IPS DF 19.7 (cell line): ENCODE measurements at places on chromosomes 7 and 10.

DNA sequence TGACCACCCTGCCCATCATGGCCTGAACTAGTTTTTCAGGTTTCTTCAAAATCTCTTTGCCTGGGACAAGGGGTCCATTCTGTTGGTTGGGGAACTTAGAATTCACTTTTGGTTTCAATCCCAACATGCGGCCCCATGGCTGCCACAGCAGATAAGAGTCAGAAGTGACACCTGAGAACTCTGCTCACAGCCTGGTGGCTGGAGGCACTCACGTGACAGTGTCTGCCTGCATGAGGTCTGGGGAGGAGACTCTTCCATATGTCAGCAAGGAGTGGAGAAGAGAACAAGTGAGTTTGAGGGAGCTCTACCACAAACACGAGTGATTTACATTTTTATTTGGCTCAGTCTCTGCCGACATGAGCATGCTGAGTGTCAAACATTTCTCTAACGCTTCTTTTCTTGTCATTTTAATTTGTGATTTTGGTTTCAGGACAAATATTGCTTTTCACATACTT lies 370.4 kb downstream of the TNS3 start:
- no peak for DNase-seq

DNA sequence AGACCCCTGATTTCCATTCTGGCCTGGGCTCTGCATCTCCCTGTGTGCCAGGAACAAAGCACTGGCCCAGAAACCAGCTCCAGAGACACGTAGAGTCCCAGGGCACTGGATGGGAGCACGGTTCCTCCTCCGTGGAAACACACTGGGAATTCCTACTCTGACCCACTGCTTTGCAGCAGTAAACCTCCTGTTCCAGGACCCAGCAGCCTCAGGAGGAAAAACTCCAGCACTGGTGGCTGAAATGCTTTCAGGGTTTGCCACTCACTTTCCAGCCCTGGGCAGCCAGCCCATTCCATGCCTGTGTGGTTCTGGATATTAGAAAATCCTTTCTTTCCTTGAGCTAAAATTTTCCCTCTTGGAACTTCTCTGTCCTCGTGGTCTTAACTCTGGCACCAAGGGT lies 58.0 kb downstream of the FAM171A1 start:
- DNase-seq, result no peak

GRCh38 chr10:43963793-43964425 lies 315.2 kb upstream of the ZNF32 start:
- DNase-seq, result no peak

DNA sequence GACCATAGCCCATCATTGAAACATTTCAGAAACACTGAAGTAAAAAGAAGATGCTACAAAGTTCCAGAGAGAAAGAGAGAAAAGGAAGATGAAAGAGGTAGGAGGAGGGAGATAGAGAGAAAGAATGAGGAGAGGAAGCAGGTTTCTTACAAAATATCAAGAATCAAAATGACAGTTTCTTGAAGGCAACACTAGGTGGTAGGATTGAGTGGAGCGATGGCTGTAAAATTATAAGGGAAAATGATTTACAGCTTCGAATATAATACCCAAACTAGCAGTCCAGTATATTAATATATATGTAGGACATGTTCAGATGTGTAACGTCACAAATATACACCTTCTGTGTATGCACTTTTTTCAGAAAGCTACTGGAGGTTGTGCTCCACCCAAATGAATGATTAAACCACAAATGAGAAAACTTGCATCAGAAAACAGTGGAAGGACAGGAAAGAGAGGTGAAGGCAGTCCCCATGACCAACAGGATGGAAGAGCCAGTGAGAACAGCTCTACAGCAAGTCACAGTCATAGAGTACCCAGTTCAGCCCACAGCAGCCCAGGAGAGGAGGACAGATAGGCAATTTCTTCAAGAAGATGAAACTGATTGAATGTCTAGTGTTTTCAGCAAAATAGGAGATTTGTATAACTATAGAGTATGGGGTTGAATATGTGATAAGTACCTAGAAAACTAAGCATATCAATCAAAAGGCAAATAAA lies 151.5 kb upstream of the TARP start:
- no peak for DNase-seq

- no peak for DNase-seq
These were observed 112.0 kb downstream of the NT5C2 start for GRCh38 chr10:103080891-103081581.

- no peak for DNase-seq
These were observed 110.5 kb downstream of the CPEB3 start for GRCh38 chr10:92180399-92180798.

DNA sequence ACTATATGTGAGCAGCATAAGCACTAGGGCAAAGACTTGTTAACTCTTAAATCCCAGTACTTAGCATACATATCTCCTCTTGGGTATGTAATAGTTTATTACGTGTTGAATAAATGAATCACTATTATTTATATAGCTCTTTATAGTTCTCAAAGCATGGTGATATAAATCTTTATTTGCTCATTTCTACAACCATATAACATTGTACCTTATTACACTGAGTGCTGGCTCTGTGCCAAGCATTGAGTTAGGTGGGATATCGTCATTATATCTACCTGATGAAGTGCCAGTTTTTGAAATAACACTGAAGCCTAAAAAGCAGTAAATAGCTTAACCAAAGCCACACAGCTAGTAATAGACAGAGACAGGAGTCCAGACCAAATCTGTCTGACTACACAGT lies 27.9 kb downstream of the AHR start:
- no peak for DNase-seq

DNA sequence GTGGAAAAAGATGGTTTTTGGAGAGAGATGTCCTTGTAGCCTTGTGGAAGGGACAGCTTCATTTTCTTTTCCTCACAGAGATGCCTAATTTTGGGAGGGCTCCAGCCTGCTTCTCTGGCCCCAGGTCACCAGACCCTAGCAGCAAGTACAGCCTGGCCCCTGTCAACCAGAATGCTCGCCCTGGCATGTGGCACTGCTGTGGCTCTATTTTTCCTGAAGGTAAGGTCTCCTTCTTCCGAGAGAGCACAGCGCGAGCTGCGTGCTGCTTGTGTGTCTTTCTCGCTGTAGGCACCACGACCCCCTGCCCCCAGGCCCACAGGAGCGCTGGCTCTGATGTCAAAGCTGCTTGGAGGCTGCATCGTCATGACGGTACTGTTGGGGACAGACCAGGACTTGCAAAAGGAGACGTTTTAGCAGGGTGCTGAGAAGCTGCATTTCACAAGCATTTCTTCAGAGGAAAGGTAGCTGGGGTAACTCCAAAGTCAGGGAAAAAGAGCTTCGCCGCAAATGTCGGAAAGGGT lies 58.7 kb downstream of the CLEC2L start:
- DNase-seq, result no peak

- DNase-seq, result no peak
These were observed 68.9 kb upstream of the LEP start for GRCh38 chr7:128172151-128172550.

DNA sequence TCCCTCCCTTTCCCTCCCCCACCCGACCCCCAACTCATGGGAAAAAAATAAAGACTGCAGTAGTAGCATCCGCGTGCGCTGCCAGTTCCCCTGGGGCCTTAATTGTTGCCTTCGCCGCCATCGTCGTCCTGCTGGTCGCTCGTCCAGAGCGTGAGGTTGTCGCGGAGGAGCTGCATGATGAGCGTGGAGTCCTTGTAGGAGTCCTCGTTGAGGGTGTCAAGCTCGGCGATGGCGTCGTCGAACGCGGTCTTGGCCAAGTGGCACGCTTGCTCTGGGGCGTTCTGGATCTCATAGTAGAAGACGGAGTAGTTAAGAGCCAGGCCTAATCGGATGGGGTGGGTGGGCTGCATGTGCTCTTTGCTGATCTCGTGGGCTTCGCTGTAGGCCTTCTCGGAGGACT lies 27.0 kb downstream of the HSPB1 start:
- DNase-seq, result no peak

- no peak for DNase-seq
These were observed 71.3 kb upstream of the CPXM2 start for GRCh38 chr10:123962756-123963530.

DNA sequence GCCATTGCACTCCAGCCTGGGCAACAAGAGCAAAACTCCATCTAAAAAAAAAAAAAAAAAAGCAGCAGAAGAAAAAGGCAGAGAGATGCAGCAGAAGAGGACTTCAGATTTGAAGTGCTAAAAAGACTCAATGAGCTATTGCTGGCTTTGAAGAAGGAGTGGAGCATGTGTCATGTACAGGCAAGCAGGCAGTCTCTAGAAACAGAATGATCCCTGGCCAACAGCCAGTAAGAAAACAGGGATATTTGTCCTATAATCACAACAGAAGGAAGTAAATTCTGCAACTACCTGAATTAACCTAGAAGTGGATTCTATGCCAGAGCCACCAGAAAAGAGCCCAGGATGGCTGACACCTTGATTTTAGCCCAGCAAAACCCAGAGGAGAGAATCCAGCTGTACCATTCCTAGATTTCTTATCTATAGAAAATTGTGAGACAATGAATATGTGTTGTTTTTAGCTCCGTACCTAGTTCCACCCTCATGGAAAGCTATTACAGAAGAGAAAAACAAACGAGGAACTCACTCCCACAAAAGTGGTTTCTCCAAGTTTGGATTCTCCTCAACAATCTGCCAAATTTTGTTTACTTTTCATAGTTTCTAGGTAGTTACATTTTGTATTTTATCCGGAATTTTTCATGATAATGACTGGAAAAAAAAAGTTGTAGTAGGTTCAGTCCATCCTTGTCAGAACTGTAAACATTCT lies 198.2 kb upstream of the GNAI1 start:
- DNase-seq, result no peak

DNA sequence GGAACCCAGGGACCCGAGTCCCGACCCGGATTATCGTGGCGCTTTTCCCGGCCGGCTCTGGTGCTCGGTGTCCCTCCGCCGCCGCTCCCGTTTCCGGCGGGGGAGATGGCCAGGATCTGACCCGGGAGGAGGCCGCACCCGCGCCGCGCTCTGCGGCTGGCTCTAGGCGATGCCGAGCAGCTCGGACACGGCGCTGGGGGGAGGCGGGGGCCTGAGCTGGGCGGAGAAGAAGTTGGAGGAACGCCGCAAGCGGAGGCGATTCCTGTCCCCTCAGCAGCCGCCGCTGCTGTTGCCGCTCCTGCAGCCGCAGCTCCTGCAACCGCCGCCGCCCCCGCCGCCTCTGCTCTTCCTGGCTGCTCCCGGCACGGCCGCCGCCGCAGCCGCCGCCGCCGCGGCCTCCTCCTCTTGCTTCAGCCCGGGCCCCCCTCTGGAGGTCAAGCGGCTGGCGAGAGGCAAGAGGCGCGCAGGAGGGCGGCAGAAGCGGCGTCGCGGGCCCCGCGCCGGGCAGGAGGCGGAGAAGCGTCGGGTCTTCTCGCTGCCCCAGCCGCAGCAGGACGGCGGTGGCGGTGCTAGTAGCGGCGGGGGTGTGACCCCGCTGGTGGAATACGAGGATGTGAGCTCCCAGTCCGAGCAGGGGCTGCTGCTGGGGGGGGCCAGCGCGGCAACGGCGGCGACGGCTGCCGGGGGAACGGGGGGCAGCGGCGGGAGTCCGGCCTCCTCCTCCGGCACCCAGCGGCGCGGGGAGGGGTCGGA lies 593 bp downstream of the CDK13 start:
- DNase-seq, result no peak

DNA sequence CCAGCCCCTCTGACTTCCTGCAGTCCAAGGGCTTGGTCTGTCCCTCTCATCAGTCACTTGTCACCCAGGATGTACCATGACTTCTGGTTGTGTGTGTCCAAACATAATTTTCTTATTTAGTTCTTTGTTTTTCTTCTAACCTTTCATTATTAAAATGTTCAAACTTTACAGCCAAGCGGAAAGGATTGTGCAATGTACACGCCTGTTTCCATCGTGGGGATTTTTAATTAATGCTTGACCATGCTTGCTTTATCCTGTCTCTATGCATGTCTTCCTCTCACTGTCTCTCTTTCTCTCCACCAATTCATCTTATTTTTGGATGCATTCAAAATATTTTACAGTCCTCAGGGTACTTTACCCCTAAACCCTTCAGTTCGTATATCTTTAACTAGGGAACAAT lies 26.2 kb upstream of the ZNF488 start:
- no peak for DNase-seq

- no peak for DNase-seq
These were observed 192.6 kb downstream of the CCSER2 start for GRCh38 chr10:84521013-84521412.

DNA sequence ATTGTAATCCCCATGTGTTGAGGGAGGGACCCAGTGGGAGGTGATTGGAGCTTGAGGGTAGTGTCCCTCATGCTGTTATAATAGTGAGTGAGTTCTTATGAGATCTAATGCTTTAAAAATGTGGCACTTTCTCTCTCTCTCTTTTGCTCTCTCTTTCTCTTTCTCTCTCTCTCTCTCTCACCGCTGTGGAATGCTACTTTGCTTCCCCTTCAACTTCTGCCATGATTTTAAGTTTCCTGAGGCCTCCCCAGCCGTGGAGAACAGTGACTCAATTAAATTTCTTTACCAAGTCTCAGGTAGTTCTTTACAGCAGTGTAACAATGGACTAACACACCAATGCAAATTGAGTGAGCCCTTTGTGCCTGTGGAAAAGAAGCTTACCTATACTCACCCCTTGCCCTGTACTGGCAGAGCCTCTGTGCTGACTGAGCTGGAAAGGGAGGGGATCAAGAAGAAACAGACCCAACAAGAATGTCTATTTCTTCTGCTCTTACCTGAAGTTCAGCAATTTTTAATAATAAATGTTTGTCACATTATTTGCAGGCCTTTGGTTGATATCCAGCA lies 642.5 kb upstream of the KCND2 start:
- DNase-seq, result no peak

DNA sequence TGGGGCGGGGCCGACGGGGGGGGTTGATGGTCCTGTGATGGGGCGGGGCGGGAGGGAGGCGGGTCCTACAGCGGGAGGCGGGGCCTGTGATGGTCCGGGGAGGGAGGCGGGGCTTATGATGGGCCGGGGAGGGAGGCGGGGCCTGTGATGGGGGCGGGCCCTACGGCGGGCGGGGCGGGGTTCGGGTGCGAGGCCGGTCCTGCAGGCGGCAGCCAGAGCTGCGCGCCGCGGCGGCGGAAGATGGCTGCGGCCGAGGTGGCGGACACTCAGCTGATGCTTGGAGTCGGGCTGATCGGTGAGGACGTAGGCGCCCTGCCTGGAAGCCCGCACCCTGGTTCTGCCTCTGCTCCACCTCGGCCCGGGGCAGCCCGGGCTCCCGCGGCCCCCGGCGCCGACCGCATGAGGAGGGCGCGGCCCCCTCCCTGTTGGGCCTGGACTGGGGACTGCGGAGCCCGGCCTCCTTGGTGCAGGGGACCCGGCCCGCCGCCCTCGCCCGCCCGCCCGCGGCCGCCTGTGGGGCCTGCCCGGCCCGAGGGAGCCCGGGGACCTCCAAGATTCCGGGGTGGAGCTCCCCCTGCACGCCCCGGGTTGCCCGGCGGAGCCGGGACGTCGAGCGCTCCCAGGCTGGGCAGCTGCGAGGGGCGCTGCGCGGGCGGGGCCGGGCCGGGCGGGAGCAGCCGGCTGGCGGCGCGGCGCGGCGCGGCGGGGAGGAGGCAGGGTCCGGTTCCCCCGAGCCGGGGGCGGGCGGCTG lies at the start of gene DENND10:
Gene DENND10, plus strand, starts transcription at position 211 of the 751 bp plus-strand sequence. Its CDS starts 30 bp downstream, at position 241.
- no peak for DNase-seq
